ENCODE measurements at places on chromosomes 2 and 18.

- DNase-seq = no peak
Observed at GRCh38 chr2:28683100-28683706, 68.4 kb upstream of the PPP1CB start.

DNA sequence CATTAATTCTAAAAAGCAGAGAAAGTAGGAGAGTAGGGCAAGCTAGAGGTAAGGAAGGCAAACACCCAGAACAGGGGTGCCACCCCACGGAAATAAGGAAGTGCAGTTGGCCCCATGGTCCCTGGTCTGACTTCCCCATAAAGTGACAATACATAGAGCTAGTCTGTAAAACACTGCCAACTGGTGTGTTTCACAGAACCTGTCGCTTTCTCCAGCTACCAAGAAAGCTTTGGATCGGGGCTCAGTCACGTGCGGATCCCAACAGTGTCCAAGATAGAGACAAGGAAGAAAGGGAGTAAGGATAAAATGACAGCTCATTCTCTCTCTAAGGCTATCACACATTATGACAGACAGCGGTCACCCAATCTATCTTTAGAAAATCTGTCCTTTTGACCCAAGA is 36.4 kb downstream of the TBC1D8 start:
- DNase-seq = no peak

GRCh38 chr18:74152857-74153256 is 4.5 kb downstream of the TIMM21 start:
- DNase-seq = no peak

- DNase-seq = no peak
Observed at GRCh38 chr2:74206180-74206688, 7.8 kb downstream of the MTHFD2 start.

GRCh38 chr18:3451989-3452749 is 2.2 kb downstream of the TGIF1 start:
- DNase-seq = no peak

DNA sequence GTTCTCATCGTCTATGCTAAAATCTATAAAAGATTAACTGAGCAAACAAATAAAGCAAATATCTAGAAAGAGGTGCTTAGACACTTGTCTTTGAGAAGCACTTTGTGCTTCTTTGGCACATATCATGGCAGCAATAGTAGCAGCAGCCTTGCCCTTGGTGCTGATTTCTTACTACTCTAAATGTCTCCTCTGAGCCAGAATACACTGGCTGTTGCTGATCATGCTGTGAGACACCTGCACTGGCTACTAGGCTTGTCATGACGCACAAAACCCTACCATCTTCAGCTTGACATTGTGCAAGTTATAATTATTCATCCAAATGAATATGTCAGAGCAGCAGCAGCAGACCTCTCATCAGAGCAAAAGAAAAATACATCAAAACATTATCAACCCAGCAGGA is 46.7 kb downstream of the FANCL start:
- no peak for DNase-seq

DNA sequence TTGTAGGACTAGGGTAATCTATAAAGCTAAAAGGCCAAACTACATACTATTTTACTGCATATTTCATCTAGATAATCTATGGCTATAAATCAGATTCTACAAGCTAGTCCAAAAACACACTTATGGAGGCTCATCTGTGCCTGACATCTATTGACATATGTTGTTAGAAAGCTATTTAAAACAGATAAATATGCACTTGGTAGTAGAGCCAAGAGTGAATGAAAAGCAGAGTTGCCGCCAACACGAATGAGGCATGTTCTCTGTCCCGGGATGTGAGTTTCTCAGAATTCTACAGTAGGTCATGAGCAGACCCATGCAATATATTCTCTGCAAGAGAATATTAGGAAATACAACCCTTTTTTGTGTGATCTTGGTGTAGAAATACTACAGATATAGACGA is 66.7 kb upstream of the LPIN2 start:
- DNase-seq = no peak
